Stimulated activated CD8-positive, alpha-beta memory T cell treated with anti-CD3 and anti-CD28 coated beads, Interleukin-12 subunit alpha, Interleukin-12 subunit beta, amount 100 ng/mL, for 1 hour (primary cell): ENCODE measurements at places on chromosomes 5 and 9.

DNA sequence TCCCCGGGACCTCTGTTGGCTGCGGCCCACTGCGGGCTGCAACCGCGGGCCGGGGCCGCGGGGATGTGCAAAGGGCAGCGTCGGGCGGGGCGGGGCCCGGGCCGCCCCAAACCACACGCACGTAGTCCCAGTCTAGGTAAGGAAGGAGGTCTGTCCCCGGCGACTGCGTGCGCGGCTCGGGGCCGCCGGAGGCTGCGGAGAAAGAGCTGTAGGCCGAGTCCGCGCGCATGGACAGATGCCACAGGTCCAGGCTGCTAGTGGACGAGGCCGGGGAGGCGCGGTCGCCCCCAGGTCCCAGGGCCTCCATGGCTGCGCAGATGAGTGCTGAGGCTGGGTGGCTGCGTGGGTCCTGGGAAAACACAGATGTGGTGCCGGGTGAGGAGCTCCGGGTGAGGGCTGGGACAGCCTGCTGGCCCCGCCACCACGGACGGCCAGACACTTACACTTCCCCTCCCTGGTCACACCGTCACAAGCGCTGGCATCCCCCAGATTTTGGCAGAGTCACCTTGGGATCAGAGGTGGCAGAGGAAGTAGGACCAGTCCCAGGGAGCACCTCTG, 4.5 kb downstream of the SHROOM1 start:
- no peak for DNase-seq

DNA sequence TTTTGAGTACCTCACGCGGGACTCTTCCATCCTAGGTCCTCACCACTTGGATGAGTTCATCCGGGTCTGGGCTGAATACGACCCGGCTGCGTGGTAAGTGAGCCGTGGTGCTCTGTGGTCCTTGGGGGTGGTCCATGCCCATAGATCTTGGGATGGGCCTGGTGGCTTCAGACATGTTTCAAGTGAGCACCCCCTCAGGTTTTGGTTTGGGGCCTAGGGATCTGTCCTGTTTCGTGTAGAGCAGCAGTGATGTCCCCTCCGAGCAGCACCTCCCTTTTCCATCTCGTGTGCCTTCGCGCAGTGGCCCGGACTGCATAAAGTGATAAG, 218.9 kb downstream of the CACNA1B start:
- no peak for DNase-seq

DNA sequence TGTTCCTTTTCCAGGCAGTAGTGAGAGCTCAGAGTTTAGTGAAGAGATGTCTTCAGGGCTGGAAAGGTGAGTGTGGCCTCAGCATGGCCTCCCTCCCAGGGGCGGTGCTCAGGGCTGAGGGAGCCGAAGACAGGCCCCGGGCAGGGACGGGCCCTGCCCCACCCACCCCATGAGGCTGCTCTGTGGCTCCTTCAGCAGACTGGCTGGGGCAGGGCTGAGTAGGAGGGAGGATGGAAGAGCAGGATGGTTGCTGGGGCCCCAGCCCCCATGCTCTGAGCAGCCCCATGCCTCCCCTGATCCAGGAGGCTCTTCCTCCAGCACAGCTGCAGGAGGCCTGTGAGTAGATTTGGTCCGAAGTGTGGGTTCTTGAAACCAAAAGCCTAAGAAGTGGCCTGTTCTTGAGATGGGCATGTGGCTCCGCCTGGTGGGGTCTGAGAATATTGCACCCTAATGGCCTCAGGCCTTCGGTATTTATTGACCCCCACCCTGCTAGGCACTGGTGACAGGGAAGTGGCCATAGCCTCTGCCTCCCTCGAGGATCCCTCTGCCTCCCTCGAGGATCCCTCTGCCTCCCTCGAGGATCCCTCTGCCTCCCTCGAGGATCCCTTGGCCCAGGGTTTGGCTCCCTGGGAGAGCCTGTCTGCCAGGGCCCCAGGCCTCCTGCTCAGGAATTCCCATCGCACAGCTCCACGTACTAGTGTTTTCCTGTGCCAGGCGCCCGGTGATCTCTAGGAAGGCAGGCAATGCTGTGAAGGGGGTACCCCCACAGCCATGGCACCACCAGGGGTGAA, 65.4 kb upstream of the GARNL3 start:
- peak; percentile 60 for DNase-seq

GRCh38 chr9:2015581-2016407, 647 bp downstream of the SMARCA2 start:
- peak; percentile 14 for DNase-seq

- no peak for DNase-seq
Measured at GRCh38 chr9:88920645-88921044, 70.6 kb upstream of the S1PR3 start.

DNA sequence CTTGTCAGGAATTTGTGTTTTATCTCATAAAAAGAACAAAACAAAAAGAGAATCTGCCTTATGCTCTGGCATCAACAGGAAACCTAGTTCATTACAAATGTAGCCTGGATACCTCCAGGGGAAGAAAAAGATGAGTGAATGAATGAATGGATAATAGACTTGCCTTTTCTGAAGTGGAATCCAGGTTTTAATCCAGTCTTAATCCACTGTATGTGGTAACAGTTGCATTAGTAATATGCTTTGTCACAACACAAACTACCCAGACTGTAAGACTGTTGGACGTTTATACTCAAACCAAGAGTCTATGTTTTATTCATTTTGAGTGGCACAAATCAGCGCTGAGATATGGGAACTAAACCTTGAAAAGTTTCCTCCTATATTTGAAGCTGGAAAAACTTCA, 32.1 kb upstream of the MAP3K1 start:
- no peak for DNase-seq

- no peak for DNase-seq
Measured at GRCh38 chr5:147854331-147854730, 22.9 kb upstream of the SPINK1 start.

GRCh38 chr5:159316519-159317383, 13.5 kb downstream of the IL12B start:
- DNase-seq = peak; percentile 19

DNA sequence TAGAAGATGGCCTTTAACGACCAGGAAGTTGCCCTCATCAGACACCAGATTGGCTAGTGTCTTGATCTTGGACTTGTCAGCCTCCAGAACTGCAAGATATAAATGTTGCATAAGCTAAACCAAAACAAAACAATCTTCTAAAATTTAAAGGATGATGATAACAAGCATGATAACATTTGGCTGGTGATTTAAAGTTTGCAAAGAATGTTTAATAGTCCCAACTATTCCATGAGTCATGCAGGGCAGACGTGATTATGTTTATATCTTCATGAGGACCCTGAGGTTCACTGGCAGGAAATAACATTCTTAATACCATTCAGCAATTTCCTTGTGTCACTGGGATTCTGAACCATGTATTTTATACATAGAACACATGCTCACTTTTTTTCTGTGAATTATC, 319.8 kb downstream of the HCN1 start:
- no peak for DNase-seq

- DNase-seq = no peak
Measured at GRCh38 chr9:25537808-25538207, 140.4 kb downstream of the TUSC1 start.

DNA sequence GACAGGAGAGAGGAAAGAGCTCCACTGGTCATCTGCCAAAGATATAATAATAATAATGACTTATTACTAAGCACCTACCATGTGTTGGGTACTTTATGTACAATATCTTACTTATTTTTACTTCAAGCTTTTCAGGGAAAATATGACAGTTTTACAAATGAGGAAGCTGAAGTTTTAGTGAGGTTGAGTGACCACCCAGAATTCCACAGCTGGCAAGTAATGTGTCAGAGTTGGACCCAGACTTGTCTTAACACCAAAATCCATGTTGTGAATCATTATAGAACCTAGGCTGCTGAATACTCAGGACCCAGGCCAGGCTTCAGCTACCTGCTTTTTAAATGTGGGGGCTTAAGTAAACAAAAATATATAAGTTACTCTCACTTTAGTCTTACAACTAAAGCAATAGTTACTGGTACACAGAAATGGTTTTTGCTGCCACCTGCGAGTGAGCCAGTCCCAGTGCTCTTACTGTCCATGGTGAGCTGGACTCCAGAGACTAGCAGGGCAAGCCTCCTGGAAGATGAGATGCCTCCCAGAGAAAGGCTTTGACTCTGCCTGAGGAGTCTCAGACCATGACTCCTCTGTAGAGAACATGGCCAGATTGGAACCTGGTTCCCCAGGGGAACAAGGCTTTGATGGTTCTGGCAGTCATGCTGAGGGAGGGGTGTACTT, 29.9 kb downstream of the RUSC2 start:
- DNase-seq = no peak

GRCh38 chr5:171599411-171599810, 180.0 kb downstream of the FGF18 start:
- no peak for DNase-seq

GRCh38 chr5:83487155-83487554, 15.6 kb downstream of the VCAN start:
- no peak for DNase-seq

GRCh38 chr9:18189871-18190670, 283.9 kb upstream of the ADAMTSL1 start:
- DNase-seq = no peak

DNA sequence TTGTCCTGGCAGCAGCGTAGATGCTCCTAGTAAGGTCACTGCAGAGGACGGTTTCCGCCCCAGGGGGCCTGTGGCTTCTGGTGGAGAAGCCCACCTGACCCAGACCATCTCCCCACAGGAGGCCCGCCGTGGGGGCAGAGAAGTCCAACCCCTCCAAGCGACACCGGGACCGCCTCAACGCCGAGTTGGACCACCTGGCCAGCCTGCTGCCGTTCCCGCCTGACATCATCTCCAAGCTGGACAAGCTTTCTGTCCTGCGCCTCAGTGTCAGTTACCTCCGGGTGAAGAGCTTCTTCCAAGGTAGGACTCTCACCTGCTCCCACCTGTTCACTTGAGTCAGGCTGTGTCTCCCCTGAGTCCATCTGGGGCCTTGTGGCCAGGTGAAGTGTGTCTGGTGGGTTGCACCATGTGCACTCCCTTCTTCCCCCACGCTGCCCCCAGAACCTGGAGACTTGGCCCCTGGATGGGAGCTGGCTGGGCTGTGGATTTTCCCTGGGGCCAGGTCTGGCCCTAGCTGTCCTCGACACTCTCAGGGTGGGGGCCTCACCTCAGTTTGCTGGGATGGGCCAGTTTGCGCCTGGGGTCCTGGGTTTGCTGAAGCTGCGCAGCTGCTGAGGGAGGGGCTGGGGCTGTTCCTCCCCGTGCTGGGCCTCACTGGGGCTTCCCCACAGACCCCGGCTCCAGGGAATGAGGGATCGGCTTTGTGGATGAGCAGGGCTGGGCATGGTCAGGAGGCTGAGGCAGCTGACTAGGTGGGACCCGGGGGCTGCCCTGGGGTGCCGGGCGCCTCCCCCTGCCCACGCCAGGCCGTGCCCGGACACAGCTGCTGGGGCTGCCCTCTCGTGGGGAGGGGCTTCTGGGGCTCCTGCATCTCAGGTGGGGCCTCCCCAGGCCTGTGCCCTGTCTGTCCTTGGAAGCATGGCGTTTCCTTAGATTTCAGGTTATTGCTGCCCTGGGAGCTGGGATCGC, 32.4 kb downstream of the AHRR start:
- no peak for DNase-seq

- DNase-seq = no peak
Measured at GRCh38 chr9:76297721-76298239, 96.4 kb downstream of the RFK start.

DNA sequence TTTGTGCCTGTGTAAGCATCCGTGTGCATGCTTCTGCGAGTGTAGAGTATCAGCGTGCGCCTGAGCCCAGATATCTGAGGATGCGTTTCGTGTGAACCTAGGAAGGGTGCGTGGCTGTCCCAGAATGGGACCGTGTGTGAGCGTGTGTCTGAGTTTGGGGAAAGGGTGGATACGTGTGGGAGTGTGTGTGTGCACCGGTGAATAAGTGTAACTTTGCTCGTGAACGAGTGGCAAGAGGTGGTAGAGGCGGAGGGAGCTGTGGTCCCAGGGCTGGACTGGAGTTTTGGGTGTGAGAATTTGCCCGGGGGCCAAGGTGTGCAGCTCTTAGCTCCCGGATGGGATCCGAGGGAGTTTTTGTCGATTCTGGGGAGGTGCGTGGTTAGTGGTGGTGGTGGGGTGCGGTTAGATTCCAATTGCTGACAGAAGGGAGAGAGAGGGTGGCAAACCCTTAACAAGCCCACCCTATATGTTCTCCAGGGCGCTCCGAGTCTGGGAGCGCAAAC, 686 bp upstream of the COL27A1 start:
- no peak for DNase-seq

GRCh38 chr5:173501271-173501670, 115.2 kb downstream of the BOD1 start:
- no peak for DNase-seq

DNA sequence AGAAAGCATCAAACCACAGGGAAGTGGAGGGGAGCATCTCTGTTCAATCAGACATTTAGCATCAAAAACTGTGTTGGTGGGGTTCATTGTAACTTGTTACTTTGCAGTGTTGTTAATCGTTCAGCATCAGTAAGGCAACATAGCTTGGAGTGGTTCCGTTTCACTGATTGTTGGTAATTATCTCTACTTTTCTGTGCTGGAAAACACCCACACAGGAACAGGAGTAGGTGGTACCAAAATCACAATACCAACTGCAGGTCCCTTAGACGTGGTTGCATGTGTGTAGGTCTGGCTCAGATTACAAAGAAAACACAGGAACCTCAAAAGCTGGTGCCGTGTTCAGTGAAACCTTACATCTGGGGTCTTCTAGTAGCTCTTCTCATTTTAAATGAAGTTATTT, 146.8 kb downstream of the RNF180 start:
- DNase-seq = no peak

DNA sequence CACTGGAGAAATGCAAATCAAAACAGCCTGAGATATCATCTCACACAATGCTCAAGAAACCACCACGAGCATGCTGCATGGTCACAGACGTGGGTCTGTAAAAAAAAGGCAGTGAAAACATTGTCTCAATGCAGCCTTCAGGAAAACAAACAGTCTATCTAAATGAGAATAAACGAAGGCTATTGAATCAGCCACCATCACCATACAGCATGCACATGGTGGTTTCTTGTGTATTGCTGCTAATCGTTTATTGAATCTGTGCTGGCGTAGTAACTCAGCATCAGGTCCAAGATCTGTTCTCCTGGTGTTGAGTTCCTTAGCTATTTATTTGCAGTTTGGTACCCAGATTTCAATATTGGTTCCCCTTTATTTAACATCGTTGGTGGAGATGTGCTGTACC, 1115.0 kb downstream of the CDH18 start:
- no peak for DNase-seq

DNA sequence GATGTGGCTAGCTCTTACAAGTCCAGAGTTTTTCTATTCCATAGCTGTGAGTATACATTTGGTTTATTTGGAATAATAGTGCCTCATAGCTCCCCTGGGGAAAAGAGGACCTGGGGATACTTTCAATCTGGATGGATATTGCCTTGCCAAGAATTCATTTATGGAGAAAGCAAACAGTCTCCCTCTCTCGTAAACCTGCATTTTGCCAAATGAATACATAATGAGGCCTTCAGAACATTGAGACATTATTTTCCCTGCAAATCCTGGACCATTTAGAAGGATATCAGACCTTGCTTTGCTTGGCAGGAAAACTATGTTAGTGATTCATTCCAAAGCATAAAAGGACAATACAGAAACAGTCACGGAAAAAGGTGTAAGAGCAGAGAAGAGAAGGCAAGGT, 569.6 kb upstream of the BRINP1 start:
- no peak for DNase-seq

- DNase-seq = no peak
Measured at GRCh38 chr9:35028341-35028740, 38.8 kb downstream of the DNAJB5 start.

- no peak for DNase-seq
Measured at GRCh38 chr9:114450181-114450580, 55.1 kb downstream of the WHRN start.

GRCh38 chr5:14257995-14258403, 114.9 kb downstream of the TRIO start:
- DNase-seq = no peak

GRCh38 chr5:8491254-8491653, 622.3 kb downstream of the MTRR start:
- no peak for DNase-seq

GRCh38 chr9:112049811-112050516, 125.1 kb downstream of the SUSD1 start:
- DNase-seq = no peak
